ENCODE measurements at places on chromosomes 12 and 14.
A peak's percentile ranks its signal among the peaks of the same experiment; 100 is the strongest.

DNA sequence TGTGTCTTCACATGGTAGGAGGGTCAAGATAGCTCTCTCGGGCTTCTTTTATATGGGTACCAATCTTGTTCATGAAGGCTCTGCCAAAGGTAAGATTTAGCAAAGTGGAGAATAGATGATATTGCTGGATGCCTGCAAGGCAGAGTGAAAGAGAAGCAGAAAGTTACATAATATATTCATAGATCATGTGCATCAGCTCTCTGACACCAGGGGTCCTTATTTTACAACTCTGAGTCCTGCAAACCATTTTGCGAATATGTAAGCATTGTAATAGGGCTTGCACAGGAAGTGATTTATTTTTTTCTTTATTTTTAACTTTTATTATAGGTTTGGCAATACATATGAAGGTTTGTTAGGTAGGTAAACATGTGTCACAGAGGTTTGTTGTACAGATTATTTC is 31.8 kb downstream of the CRADD start:
- no peak for DNase-seq

- no peak for DNase-seq
Measured at GRCh38 chr14:76467711-76468155, 91.8 kb downstream of the ESRRB start.

- no peak for DNase-seq
Measured at GRCh38 chr12:112172556-112173324, 47.4 kb downstream of the TRAFD1 start.

GRCh38 chr14:23299211-23299957 is 3.3 kb downstream of the PPP1R3E start:
- DNase-seq: no peak

DNA sequence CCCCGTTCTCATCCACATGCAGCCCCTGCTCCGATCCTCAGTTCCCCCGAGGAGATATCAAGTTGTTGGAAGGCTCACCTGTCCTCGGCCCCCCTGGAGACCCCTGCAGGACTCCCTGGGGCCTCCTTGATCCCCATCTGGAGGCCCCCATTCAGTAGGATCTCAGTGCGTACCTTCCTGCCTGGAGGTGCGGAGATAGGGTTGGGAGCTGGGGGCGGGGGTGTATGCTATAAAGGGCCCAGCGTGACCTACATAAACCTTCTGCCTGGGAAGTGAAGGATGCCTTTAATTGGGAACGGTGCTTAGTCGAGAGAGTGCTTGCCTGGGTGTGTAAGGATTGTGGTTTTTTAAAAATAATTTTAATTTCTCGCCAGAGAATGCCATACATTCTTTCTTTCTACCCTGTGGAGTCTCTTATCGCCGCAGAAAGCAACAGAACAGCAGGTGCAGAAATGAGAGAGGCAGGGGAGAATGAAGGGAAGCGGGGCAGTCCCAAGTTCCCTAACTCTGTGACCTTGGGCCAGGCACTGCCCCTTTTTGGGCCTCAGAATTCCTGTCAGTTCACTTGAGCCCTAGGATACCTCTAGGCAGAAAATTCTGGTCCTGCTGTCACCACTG is 153.7 kb downstream of the TSPAN9 start:
- DNase-seq: no peak

GRCh38 chr12:109069307-109070271 is 17.2 kb downstream of the USP30 start:
- no peak for DNase-seq

GRCh38 chr14:79411403-79412174 is 799.7 kb downstream of the DIO2 start:
- DNase-seq: no peak

DNA sequence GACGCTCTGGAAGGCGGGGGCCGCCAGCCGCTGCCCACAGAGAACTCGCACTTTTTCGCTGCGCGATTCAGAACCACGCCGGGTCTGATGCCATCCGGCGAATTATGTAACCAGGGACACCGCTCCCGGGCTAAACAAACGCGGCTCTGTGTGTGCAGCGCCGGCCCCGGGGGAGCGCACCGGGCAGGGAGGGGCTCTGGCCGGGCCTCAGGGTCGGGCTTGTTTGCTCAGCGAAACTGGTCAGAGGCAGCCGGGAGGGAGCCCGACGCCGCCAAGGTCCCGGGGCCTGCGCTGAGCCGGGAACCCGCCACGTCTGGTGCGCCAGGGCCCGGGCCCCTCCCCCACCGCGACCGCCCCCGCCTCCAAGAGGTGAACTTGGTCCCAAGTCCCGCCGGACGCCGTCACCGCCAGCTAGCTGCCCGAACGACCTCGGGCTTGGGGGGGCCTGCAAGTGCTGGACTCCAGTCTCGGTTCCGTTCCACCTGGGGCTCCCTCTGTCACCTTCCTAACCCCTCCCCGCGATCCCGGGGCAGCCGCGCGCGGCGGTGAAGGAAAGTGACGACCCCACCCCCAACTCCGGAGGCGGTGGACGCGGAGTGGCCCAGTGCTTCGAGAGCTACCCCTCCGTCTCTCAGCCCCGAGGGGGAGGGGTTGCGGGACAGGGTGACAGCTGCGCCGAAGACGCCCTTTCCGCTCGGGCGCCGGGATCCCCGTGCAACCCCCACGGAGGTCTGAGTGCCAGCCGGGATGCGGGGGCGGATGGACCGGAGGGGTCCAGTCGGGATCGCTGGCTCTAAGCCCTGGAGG is 848 bp downstream of the CTDSP2 start:
- DNase-seq: peak; percentile 86

DNA sequence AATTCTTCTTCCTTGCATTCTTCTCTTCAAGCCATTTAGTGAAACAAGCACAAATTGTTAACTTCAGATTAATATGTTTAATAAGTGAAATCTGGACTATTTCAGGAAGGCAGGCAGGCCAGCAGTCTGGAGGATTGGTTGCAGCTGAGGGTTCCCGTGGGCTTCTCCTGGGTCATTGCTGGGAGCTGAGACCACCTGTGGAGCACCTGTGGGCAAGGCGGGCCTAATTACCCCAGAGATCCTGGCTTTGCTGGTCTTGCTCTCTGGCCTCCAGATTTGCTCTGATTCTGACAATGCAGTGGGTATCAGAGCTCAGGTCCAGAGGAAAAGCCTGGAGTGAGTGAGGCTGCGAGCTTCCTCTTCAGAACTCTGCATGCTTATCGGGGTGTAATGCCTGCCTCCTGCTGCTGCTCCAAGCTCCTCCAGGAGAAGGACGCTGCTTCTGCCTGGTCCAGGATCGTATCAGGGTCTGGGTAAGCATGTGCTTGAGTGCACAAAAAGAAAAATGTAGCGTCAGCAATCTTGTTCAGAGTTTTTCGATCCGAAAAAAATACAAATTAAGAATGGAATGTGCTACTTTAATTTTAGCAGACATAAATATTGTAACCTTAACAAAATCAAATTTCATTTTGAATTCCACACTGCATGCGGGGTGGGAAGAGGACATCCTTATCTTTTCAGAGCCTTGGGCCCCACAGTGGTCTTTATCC is 93.8 kb downstream of the TMEM30B start:
- DNase-seq: no peak

GRCh38 chr12:51217133-51217967 is 512 bp downstream of the POU6F1 start:
- DNase-seq: peak; percentile 73

DNA sequence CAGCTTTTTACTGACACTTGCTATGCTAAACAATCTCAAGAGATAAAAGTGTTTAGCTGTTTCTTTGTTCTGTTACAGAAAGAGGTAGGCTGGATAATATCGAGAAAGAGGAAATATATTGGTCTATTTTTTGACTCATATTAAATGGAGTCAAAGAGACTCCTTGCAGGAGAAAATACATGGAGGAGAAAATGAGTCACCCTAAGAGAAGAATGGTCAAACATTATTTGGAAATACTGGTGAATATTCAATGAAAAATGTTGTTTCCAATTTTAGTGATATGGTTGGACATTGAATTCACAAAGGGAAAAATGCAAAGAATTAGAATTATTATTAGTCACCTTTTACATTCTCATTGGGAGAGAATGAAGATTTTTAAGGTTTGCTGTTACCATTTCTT is 3.2 kb downstream of the KCNJ8 start:
- no peak for DNase-seq

- DNase-seq: no peak
Measured at GRCh38 chr14:81161088-81161487, 59.7 kb downstream of the GTF2A1 start.

DNA sequence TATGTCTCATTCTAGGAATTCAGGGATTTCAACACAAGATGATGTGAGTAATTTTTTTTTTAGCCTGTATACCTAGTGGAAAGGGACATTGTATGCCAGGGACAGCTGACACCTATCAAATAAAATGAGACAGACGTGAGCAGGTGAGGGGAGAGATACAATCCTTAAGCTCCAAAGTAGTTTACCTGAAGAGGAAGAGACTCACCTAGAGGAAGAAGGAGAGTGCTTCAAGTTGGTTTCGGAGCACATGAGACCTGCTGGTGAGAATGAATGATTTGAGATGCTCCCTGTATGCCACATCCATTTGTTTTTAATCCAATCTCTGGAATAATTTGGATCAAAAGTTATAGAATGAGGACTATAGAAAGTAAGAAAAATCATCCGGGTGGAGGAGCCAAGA is 915.4 kb upstream of the FBXO33 start:
- DNase-seq: no peak

DNA sequence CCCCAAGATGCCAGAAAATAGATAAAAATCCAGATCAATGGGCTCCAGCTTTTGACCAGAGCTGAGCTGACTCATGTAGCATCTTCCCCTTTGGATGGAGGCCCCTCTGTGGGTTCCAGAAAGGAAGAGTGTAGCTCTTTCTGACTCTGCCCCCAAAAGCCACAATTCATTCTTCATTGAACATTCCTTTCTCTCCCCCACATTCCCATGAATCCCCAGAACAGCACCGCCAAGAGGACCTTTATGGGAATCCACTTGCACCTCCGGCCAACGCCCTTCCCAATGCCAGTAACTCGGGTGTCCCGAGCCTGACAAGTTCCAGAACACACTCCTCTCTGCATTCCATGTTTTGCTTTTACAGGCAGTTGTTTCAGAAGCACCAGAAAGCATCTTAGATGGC is 210.6 kb upstream of the DIO3 start:
- no peak for DNase-seq

DNA sequence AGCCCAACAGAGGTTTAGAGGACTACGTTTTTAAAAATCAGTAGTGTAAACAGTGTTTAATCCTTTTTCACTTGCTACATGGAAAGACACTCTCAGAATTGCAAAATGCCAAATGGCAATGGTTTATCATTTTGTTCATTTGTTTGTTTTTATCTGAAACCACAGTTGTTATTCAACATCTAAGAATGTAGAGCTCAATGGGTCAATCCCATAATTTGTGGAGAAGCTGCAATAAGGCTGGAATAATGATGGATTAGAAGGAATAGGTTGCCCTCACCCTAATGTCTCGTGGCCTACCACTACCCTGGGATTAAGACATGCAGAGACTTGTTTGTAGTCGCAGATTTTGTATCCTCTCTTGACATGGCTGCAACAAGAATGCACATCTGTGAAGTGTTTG is 115.7 kb downstream of the LLPH start:
- DNase-seq: no peak

GRCh38 chr12:3252450-3252891 is 175.3 kb downstream of the TSPAN9 start:
- DNase-seq: no peak

GRCh38 chr12:75599061-75599460 is 87.7 kb upstream of the KRR1 start:
- no peak for DNase-seq

- no peak for DNase-seq
Measured at GRCh38 chr14:53696217-53696965, 260.2 kb downstream of the BMP4 start.

GRCh38 chr14:71168564-71169427 is 261.5 kb downstream of the PCNX1 start:
- peak; percentile 25 for DNase-seq

GRCh38 chr14:53948205-53948884 is 8.3 kb downstream of the BMP4 start:
- DNase-seq: no peak

DNA sequence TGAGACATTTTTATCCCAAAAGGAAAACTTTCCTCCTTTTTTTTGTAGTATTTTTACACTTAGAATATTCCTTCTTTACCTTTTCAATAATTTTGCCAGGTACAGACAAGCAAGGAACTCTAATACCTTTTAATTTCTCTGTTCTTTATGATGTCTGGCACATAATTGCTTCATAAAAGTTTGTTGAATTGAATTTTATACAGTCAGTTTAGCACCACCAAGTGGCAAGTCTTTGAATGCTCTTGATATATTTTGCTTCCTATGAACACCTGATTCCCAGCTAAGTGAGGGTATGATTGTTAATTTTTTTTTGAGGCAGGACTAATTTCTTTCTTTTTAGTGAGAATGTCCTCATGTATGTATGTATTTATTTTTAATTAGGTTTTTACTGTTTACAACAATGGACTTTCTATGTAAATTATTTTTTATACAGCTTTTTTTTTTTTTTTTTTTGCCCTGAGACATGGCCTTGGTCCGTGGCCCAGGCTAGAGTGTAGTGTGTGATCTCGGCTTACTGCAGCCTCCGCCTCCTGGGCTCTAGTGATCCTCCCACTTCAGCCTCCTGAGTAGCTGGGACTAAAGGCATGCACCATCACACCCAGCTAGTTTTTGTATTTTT is 6.9 kb downstream of the TBC1D15 start:
- no peak for DNase-seq

DNA sequence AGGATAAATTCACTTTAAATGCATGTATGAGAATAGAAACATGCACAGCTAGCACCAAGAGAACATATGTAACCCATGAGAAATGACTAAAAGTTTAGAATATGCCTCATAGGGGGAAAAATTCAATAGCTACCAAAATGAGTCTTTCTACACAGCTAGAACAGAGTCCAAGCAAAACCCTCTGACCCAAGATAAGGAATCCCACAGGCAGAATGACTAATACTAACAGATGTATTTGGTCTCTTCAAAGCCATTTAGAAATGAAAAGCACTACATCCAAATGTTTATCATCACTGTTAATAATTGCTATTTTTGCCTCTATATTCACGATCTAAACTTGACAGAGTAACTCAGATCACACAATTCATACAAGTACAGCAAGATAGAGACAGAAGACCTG is 44.0 kb downstream of the KICS2 start:
- no peak for DNase-seq

- no peak for DNase-seq
Measured at GRCh38 chr12:53811606-53812005, 59.8 kb upstream of the CISTR start.

DNA sequence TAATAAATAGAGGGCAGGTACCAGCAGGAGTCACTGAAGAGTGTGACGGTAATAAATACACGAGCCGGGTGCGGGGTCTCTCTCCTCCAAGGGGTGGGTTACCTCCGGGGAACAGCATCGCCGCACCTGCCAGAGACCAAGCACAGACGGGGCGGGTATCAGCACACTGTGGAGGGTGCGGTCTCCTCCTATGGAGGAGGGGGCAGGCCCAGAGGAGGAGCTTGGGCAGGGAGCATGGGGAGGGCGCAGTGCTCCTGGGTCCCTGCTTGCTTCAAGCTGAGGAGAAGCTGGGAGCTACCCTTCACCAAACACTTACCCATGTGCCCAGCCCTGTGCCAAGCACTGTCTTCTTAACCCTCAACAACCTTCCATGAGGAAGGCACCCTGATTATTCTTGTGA is 12.8 kb downstream of the PGF start:
- no peak for DNase-seq
